ENCODE measurements at places on chromosomes 1 and 21.

DNA sequence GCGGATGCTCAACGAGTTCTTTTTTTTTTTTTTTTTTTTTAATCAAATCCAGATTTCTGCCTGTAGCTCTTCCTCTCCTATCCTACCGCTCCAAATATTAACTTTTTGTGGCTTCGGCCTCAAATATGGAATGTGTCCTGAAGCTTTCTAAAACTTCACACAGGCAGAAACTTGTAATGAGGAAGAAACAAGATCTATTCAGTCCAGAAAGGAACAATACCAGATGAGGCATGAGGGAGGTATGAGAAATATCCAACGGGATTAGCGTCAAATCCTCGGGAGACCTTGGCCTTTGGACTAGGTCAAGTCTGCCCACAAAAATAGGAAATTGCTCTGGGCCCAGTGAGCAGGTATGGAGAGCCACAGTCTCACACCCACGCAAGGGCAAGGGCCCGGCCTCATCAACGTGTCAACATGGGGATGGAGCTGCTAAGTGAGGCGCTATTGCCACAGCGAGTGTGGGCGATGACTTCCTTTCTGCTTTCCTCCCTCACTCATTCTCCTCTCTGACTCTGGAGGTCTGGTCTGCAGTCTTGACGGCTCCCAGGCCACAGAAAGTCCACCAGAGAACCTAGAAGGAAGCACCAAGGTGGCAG is 66.6 kb downstream of the BCAR3 start:
- peaks cover 11% of the 10 kb centered on the region for H3K27me3 ChIP-seq
- DNase-seq = no peak

DNA sequence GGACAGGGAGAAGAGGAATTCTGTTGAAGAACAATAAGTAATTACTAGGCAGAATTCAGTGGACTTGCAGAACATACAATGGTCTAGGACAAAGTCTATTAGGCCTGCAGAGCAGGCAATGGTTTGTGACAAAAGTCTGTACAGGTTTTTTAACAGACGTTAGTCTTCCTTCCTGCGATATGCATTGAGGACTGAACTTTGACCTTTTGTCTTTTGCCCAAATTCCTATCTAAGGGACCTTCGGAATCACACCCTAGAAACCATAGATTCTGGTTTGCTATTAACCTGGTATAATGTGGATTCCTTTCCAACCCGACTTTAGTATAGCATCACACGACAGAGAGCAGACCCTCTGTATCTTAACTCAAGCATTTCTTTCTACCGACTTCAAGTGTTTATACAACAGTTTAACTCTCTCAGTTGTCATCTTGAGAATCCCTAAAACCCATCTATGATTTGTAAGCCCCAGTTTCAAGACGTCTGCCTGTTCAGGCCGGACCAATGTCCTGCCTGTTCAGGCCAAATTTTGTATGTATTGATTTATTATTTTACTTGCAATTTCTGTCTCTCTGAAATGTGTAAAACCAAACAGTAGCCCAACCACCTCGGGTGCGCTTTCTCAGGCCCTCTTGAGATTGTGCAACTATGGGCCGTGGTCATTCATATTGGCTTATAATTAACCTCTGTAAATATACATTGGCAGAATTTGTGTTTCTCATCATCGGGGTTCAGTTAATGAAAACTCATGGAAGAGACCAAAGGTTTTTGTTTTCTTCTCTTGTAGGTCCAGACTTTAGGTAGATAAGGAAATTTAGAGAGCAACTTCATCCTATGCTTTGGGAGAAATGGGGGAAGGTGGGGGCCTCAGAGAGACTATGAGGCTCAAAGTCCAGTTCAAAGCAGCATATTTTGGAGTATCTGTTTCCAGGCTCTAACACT is 76.9 kb upstream of the TNFSF18 start:
- H3K36me3 ChIP-seq = no peaks in the 10 kb centered on the region
- peaks cover 5% of the 10 kb centered on the region for H3K4me1 ChIP-seq
- H3K27me3 ChIP-seq = no peaks in the 10 kb centered on the region
- H3K27ac ChIP-seq = no peak overlapping the region
- DNase-seq = no peak
- no peak overlapping the region for H3K4me3 ChIP-seq

GRCh38 chr1:234836776-234837357 is 226.9 kb upstream of the IRF2BP2 start:
- H3K36me3 ChIP-seq = no peaks in the 10 kb centered on the region
- H3K4me3 ChIP-seq = no peak overlapping the region
- H3K27ac ChIP-seq = no peak overlapping the region

DNA sequence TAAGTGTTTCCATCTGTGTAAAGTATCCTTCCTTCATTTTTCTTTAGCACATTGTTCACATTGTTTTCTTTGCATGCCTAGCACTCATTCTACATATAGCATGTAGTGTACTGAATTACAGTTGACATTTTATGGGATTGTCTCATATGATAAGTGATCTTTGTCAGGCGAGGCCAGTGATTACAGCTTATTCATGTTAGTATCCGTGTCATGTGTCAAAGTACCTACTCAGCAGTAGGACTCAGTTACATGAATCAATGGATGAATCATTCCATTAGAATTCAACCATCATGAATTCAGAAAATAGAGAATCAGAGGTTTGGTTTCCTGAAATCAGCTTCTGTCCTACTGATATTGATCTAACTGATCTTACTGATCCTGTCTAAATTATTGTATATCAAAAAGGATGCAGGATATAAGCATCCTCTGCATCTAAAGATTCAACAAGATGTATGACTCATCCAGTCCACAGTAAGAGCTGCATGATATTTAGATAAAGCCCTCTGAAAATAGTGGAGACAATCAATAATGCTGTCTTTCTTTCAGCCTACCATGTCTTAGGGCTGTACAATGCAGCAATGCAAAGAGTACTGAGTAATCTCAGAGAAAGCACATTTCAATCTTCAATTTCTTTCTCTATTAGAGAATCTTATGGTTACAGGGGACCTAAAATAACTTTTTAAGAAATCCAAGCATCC is 20.7 kb upstream of the HRNR start:
- H3K4me1 ChIP-seq = no peaks in the 10 kb centered on the region
- H3K36me3 ChIP-seq = no peaks in the 10 kb centered on the region
- no peak overlapping the region for H3K4me3 ChIP-seq
- H3K27me3 ChIP-seq = no peaks in the 10 kb centered on the region

DNA sequence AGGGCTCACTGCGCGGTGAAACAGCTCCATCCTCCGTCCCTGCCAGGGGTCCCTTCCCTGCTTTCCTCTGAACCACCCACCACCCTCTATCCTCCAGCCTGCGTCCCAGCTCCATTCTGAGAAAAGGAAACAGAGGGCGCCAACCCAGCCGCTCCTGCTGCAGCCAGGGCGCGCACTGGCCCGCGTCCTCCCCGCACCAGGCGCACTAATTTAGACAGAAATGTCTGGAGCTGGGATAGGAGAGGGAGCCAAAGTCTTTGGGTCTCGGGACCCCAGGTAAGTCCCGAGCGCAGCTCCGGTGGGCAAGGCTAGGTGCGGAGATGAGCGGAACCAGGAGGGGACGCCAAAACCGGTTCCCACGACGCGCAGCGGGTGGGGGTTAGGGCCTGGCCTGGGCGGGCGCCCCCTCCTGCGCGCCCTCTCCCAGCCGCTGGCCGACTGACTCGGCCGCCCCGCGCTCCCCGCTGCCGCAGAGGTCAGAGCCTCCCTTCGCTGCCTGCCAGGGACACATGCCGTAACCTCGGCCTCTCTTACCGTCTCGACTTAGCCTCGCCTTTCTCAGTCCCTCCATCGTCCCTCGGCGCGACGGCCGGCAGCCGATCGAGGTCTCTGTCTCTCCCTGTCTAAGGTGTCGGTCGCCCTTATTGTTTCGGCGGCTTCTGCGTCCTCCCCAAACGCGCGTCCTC is 2.0 kb downstream of the CAMK2N1 start:
- H3K36me3 ChIP-seq = no peaks in the 10 kb centered on the region
- peak overlapping the region; percentile 99 for H3K4me3 ChIP-seq
- H3K27ac ChIP-seq = peak overlapping the region; percentile 92
- DNase-seq = peak; percentile 73
- peaks cover 35% of the 10 kb centered on the region for H3K4me1 ChIP-seq
- peaks cover 26% of the 10 kb centered on the region for H3K27me3 ChIP-seq

DNA sequence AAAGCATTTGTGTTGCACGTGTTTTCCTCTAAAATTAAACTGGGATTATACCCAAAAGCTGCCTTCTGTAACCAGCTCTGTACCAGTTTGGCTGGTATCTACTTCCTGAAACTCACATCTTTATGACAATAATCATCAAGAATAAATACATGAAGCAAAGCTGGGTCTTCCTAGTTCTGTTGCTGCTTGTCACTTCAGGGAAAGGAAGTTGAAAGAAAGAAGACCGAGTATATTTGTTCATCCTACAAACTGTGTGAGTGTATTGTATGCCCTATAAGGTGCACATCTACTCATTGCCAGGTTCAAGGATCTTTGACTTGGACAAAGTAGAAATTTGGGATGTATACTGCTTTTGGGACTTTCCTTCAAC is 29.1 kb upstream of the IFNGR2 start:
- no peaks in the 10 kb centered on the region for H3K36me3 ChIP-seq
- H3K4me1 ChIP-seq = no peaks in the 10 kb centered on the region
- peaks cover 1% of the 10 kb centered on the region for H3K27me3 ChIP-seq
- H3K4me3 ChIP-seq = no peak overlapping the region

DNA sequence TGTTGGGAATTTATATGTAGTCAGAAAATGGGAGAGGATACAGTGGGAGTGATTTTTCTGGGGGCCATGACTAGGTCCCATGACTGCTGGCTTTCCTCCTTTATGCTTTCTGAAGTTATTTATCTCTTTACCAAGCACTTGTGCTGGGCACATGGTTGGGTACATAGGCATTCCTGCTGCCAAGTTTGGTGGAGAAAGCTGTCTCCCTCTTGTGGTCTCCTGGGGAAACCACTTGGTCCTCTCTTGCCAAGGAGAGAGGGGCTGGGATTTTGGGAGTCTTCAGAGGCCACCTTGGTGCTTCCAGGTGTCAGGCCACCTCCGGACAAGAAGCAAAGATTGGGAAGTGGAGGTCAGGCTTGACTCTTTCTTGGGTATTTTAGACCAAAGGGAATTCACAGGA is 120.2 kb upstream of the KCNE2 start:
- H3K4me3 ChIP-seq = no peak overlapping the region
- H3K36me3 ChIP-seq = peaks cover 15% of the 10 kb centered on the region
- no peak overlapping the region for H3K27ac ChIP-seq
- peaks cover 4% of the 10 kb centered on the region for H3K27me3 ChIP-seq

GRCh38 chr1:167704715-167705114 is 17.1 kb upstream of the MPZL1 start:
- peaks cover 2% of the 10 kb centered on the region for H3K27me3 ChIP-seq
- H3K27ac ChIP-seq = no peak overlapping the region
- no peaks in the 10 kb centered on the region for H3K4me1 ChIP-seq
- H3K36me3 ChIP-seq = no peaks in the 10 kb centered on the region
- no peak for DNase-seq

DNA sequence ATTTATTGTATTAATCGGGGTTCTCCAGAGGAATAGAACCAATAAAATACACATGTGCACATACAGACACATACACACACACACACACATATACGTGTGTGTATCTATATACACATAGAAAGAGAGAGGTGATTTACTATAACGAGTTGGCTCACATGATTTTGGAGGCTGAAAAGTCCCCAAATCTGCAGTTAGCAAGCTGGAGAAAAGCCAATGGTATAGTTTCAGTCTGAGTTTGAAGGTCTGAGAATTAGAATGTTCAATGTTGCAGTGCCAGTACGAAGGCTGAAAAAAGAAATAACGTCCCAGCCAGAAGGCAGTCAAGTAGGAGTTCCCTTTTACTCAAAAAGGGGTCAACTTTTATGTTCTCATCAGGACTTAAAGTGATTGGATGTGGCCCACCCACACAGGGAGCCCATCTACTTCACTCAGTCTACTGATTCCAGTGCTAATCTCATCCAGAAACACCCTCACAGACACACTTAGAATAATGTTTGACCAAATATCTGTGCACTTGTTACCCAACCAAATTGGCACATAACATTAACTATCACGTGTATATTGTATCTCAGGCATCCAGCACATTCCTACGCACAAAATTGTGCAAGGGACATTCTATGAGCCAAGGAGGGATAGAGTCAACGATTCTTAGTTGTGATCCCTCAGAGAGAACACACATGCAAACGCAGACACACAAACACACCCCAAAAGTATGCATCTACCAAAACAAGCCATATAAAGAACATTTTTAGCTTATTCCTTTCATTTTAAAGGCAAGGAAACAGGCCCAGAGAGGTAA is 195.5 kb upstream of the DUSP10 start:
- no peaks in the 10 kb centered on the region for H3K36me3 ChIP-seq
- H3K27me3 ChIP-seq = peaks cover 2% of the 10 kb centered on the region
- no peak overlapping the region for H3K4me3 ChIP-seq
- DNase-seq = no peak

DNA sequence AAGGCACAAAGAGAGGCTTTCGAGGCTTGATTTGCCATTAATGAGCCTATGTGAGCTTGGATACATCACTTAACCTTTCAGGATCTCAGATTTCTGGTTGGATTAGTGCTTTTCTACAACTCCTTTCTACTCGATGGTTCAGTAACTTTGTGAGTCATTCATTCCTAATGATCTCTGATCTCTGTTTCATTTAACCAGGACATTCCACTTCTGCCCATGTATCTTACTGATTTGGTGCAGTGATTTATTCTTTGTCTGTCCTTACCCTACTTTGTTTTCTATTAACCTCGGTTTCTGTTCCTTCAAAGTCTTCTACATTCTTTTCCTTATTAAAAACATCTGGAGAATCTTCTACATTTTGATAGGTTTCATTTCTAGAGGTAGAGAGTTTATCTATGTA is 94.6 kb upstream of the ZBTB18 start:
- H3K27ac ChIP-seq = no peak overlapping the region
- no peak for DNase-seq
- H3K4me3 ChIP-seq = no peak overlapping the region
- peaks cover 7% of the 10 kb centered on the region for H3K27me3 ChIP-seq
- H3K4me1 ChIP-seq = peaks cover 24% of the 10 kb centered on the region

GRCh38 chr1:119266386-119266785 is 102.2 kb upstream of the HAO2 start:
- no peak overlapping the region for H3K4me3 ChIP-seq
- H3K27ac ChIP-seq = no peak overlapping the region
- no peak for DNase-seq

GRCh38 chr1:54248966-54249365 is 49.0 kb downstream of the MRPL37 start:
- DNase-seq = no peak
- H3K4me1 ChIP-seq = peaks cover 44% of the 10 kb centered on the region
- H3K36me3 ChIP-seq = peaks cover 7% of the 10 kb centered on the region
- peak overlapping the region; percentile 71 for H3K27ac ChIP-seq
- H3K27me3 ChIP-seq = peaks cover 48% of the 10 kb centered on the region

GRCh38 chr1:235325854-235326253 is 2.1 kb downstream of the ARID4B start:
- peaks cover 6% of the 10 kb centered on the region for H3K27me3 ChIP-seq
- H3K27ac ChIP-seq = peak overlapping the region; percentile 90
- no peak for DNase-seq
- no peaks in the 10 kb centered on the region for H3K36me3 ChIP-seq
- H3K4me3 ChIP-seq = peak overlapping the region; percentile 98

- H3K4me3 ChIP-seq = no peak overlapping the region
- no peak for DNase-seq
- peaks cover 4% of the 10 kb centered on the region for H3K27me3 ChIP-seq
- no peaks in the 10 kb centered on the region for H3K36me3 ChIP-seq
- H3K27ac ChIP-seq = no peak overlapping the region
- peaks cover 10% of the 10 kb centered on the region for H3K4me1 ChIP-seq
Measured at GRCh38 chr1:94120570-94120901, 412 bp downstream of the ABCA4 start.

GRCh38 chr1:1020415-1021009 is 592 bp downstream of the AGRN start:
- DNase-seq = peak; percentile 57
- H3K27ac ChIP-seq = no peak overlapping the region
- peak overlapping the region; percentile 85 for H3K4me3 ChIP-seq
- peaks cover 12% of the 10 kb centered on the region for H3K4me1 ChIP-seq

GRCh38 chr1:230414102-230414501 is 12.0 kb downstream of the PGBD5 start:
- H3K27ac ChIP-seq = no peak overlapping the region
- H3K27me3 ChIP-seq = no peaks in the 10 kb centered on the region
- peaks cover 44% of the 10 kb centered on the region for H3K4me1 ChIP-seq
- H3K4me3 ChIP-seq = peak overlapping the region; percentile 12
- no peak for DNase-seq
